Stimulated activated CD4-positive, alpha-beta T cell treated with anti-CD3 and anti-CD28 coated beads, Interleukin-15, amount 100 ng/mL, for 48 hours (primary cell): ENCODE measurements at places on chromosomes 5 and 9.

DNA sequence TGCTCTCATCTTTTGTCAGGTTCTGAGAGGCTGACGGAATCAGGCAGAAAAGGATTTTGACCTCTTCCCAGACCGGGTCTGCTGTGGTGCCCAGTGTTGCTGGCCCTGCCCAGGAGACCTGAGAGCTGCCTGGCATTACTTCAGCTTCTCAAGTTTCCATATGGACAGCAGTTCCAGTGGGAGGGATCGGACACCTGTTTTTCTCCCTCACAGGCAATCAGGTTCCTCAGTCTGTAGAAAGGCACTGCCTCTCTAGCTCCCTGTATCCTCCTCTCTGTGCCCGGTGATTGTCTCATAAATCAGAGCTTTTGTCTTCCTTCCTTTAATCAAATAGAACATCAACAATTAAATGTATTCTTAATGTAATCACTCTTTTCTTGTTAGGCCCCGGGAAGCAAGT is 198.7 kb downstream of the SEMA6A start:
- DNase-seq: no peak

- no peak for DNase-seq
These were observed 141.0 kb downstream of the DCP2 start for GRCh38 chr5:113117543-113118115.

- no peak for DNase-seq
These were observed 145.3 kb downstream of the MLLT3 start for GRCh38 chr9:20476912-20477521.

DNA sequence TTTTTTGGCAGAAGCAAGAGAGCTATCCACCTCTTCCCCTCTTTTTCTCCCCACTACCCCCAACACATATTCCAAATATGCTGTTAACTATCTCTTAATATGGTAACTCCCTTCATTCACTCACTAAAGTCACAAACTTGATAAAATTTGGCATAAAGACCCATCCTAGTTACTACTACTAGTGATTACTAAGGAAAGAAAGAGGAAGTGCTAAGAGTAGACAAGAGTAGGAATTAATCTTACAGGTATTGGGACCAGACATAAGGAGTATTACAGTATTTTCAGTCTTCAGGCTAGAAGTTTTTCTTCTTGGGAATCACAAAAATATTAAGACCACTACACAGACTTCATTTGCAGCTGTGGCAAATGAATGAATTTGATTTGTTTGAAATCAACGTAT is 2.2 kb downstream of the ADAMTS6 start:
- DNase-seq: no peak

GRCh38 chr9:123003466-123003865 is 30.0 kb upstream of the GPR21 start:
- no peak for DNase-seq

DNA sequence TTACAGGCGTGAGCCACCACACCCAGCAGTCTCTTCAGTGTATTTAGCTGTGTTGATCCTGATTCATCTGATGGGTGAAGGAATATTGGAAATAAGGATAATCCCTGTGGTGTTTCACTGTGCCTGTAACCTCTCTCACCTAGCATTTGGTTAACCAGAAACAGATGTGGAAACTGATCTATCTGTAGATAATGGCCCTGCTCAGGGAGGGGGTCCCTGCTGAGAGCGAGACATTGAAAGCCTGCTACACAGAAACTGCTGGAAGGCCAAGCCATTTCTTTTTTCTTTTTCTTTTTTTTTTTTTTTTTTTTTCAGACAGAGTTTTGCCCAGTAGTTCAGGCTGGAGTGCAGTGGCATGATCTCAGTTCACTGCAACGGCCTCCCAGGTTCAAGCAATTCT is 28.4 kb downstream of the QRFP start:
- DNase-seq: no peak

DNA sequence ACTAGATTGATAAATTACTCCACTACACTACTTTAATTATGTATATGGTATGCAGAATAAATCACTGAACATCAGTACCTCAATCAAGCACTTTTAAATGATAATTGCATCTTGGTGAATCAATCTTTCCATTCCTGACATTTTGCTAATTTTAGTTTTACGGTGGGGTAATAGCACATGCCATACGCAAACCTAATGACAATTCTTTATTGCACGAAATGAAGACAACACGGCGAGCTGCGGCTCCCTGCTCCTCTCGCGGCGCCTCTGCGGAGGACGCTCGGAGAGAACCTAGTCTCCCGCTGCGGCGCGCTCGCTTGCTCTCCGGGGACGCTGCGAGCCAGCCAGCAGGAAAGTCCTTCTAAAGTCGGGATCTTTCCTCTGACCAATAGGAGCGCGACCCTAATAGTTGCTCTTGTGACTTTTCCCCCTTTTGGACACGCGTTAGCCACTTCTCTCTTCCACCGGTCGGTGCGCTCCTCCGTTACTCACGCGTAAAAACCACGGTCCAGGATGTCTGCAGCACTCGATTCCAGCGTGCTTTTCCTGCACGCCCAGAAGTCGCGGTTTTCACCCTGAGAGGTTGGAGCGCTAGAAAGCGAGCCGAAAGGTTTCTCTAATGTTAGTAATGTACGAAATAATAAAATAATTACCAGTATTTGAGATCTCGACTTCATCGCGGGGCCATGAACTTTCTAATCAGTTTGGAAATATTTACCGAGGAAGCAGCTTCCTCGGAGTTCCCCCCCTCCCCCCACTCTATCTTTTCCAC is 1.0 kb upstream of the MEF2C start:
- no peak for DNase-seq
